ENCODE measurements at places on chromosomes 7 and 10.

DNA sequence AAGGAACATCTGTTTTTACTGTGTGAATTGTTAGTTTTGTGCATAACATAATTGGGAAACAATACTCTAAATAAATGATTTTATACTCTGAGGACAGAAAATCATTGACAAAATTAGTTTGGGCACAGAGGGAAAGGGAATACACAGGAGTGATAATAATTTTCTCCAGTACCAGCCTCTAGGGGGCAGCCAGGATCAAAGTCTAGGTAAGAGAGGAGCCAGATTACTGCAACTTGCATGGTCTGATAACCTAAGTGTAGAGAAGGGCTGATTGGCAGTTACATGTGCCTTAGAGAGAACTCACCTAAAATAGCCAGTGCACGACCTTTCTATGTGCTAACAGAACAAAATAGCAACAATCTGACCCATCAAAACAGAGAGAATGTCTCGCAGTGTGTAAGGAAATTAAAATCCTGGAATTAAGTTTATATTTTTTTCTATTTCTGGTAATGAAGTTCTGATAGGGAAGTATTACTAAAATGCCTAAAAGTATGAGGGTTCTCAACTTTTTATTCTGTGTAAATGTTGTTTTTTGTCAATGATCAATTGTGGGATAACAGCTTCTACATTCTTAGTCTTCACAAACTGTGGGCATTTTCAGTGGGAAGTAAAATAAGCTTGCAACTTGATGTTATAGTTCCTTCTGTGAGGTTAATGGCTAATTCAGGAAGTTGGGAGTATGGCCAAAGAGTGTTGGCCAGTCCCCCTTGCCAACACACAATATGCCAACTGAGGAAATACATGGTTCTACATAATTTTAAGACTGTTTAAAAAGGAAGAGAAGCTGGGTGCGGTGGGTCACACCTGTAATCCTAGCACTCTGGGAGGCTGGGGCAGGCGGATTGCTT lies 66.4 kb downstream of the EXOC6 start:
- peaks cover 5% of the 10 kb centered on the region for H3K4me1 ChIP-seq
- no peak overlapping the region for H3K4me3 ChIP-seq
- no peak for DNase-seq

- H3K27ac ChIP-seq, result no peak overlapping the region
- no peaks in the 10 kb centered on the region for H3K27me3 ChIP-seq
- H3K36me3 ChIP-seq, result peaks cover 2% of the 10 kb centered on the region
- no peak overlapping the region for H3K4me3 ChIP-seq
- no peaks in the 10 kb centered on the region for H3K4me1 ChIP-seq
- DNase-seq, result no peak
These were observed 30.4 kb downstream of the CROT start for GRCh38 chr7:87375662-87376435.

DNA sequence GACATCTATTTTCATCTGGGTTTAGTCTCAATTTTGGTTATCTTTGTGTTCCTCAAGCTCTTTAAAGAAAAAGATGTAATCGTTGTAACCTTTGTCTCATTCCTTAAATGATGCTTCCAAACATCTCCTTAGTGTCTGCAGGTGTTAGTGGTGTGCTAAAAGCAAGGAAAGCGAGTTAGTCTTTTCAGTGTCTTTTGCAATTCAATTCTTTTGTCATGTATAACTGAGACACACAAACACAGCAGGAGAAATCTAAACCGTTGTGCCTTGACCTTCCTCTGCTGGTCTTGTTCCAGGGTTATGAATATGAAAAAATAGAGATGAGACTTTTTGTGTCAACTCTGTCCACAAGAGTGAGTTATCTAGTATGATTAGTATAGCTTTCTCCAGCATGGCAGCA lies 40.7 kb downstream of the PIK3CG start:
- DNase-seq, result no peak
- peaks cover 21% of the 10 kb centered on the region for H3K4me1 ChIP-seq
- no peak overlapping the region for H3K27ac ChIP-seq

DNA sequence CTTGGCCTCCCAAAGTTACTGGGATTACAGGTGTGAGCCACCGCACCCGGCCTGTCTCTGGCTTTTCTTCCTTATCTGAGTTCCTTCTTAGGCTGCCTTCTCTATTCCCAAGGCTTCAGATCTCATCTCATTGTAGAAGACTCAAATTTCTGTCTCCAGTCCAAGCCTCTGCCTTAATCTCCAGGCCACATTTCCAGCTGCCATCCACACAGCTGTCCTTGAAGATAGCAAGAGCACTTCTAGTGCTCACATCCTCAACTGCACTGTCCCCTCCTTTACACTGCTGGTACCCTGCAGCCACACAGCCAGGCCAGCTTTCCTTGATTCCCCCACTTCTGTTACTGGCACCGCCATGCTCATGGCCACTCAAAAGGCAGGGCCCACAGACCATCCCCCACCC lies 35.6 kb downstream of the POLL start:
- no peak for DNase-seq
- no peak overlapping the region for H3K4me3 ChIP-seq
- peaks cover 10% of the 10 kb centered on the region for H3K36me3 ChIP-seq
- H3K27ac ChIP-seq, result no peak overlapping the region
- peaks cover 3% of the 10 kb centered on the region for H3K4me1 ChIP-seq
- H3K27me3 ChIP-seq, result no peaks in the 10 kb centered on the region

DNA sequence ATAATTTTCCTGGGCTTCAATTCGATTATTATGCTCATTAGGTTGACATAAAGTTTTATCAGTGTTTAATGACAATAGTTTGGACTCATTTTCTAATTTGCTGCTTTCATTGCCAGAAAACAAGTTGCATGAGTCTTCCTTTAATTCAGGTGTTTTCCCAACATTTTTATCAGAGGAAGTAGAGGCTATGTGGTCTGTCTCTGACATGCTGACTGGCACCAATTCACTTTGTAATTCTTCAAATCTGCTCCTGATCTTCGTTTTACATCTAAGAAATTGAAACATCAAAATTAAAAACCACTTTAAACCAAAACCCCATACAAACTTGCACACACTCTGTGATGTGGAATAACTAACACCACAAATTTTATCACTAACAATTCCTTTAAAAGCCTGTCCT lies 10.9 kb downstream of the CCDC186 start:
- H3K27ac ChIP-seq, result peak overlapping the region; percentile 43
- DNase-seq, result no peak
- H3K4me1 ChIP-seq, result peaks cover 53% of the 10 kb centered on the region
- no peaks in the 10 kb centered on the region for H3K27me3 ChIP-seq

DNA sequence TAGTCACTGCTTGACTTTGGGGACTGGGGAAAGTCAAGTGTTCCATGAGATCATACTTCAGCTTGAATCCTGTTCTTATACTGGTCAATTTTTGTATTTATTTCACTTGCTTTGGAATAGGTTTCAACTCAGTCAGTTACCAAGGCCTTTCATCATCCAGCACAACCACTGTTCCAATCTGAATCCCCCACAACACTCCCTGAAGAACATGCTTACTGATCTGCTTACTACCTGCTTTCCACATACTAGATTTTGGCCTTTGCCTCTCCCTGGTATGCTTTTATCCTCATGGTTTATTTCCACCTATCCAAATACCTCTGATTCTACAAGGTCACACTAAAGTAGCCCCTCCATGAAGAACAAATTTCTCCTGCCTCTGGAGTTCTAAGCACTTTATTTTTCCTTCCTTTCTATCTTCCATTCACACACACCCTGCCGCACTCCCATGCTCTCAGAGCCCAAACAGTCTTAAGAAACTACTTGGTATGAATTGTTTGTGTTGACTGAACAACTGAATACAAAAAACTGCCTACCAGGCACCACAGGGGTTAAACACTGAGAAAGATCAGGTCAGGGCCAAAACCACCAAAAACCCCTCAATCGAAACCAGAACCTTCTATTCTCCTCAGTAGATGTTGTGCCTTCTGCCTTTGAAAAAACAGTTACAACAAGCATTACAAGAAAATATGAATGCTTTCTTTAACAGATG lies 178.1 kb downstream of the AVL9 start:
- no peaks in the 10 kb centered on the region for H3K4me1 ChIP-seq
- no peak for DNase-seq
- peaks cover 18% of the 10 kb centered on the region for H3K27me3 ChIP-seq
- peak overlapping the region; percentile 3 for H3K27ac ChIP-seq
- no peaks in the 10 kb centered on the region for H3K36me3 ChIP-seq

DNA sequence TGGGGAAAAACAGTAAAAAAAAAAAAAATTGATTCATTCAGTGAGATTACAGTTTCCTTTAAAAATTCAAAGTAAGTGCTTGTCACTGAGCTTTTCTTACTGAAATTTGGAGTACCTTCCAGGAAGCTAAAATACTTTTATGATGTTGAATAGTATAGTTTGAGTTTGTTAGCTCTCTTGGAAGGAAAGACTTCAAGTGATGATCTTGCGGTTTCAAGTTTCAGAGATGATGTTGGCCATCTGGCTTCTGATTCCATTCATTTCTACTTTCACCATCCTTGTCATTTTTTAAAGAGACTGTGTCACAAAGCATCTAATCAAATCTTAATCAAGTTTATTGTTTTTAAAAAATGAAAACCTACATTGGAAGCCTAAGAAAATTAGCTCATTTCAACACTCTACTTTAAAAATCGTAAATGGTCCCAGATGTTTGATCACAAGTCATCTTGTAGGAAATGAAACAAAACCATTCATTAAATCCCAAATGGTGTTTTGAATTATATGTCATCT lies 4.9 kb upstream of the HERPUD2 start:
- no peak overlapping the region for H3K27ac ChIP-seq
- H3K36me3 ChIP-seq, result peaks cover 10% of the 10 kb centered on the region
- H3K4me1 ChIP-seq, result peaks cover 21% of the 10 kb centered on the region
- DNase-seq, result no peak
- no peak overlapping the region for H3K4me3 ChIP-seq
- H3K27me3 ChIP-seq, result no peaks in the 10 kb centered on the region

- DNase-seq, result no peak
- H3K36me3 ChIP-seq, result no peaks in the 10 kb centered on the region
- no peak overlapping the region for H3K4me3 ChIP-seq
- H3K4me1 ChIP-seq, result no peaks in the 10 kb centered on the region
These were observed 175.7 kb upstream of the PTN start for GRCh38 chr7:137519181-137519691.

DNA sequence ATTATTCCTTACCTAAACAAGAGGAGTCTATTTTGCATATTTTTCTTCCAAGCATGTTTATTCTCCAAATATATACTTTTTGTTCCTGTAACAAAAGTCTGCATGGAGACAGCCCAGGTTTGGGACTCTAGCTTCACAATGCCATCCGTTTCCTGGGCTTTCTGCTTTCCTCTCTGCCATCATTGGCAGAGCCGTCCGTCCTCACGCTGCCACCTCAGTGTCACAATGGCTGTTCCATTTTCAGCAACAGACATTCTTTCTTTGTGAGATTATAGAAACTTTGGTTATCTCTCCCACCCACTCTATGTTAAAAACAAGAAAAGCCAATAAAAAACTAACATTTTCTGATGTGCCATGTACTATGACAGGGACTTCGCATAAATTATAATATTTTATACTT lies 825.2 kb downstream of the REEP3 start:
- no peaks in the 10 kb centered on the region for H3K4me1 ChIP-seq
- H3K4me3 ChIP-seq, result no peak overlapping the region
- no peaks in the 10 kb centered on the region for H3K36me3 ChIP-seq
